ENCODE measurements at places on chromosomes 6 and 20.

DNA sequence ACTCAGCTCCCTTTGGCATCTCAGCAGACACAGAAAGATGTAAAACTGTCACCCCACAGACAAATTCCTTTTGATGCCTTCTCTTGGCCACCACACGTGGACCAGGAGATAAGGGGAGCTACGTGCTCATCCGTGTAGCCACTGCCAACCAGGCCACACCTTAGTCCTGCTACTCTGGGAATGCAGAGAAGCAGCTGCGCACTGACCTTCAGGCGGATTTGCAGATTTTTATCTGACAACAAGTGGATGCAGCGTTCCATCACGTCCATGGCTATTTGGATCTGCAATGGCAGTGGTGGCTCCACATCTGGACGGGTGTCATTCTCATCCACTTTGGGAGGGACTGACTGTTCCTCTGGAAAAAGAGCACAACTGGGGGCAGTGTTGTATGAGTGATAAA lies 30.8 kb downstream of the TTI1 start:
- no peak for DNase-seq

DNA sequence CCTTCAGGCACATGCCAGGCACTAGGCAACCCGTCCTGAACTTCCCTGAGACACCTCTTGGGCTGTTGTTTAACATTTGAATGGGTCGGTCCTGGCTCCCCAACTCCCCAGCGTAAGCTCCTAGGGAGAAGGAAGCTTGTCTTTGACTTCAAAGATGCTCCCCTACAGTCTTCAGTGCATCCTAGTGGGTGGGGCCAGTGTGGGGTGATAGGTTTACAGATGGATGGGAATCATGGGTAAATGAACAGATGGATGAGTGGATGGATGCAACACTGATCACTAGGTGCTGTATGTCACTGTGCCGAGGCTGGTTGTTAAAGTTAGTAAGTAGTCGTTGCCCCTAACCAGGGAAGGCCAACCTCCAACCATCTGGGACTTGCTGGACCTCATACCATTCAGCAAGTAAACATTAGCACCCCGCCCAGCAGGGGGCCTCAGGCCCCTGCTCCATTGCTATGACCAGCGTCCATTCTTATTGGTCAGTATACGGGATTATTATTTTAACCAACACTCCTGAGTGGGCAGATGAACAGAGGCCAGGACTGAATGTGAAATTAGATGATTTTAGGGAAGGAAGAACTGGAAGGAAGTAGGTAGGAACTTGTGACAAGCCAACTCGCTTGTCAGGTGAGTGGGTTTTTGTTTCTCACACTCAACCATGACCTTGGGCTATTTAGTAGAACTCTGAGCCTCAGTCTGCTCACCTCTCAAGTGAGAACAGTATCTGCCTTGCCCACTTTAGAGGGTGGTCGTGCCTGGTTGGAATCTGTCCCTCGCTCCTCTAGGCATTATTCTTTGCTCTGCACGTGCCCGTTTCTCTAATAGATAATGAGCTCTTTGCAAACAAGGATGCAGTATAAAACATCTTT lies 82.9 kb upstream of the FOXP4 start:
- no peak for DNase-seq

DNA sequence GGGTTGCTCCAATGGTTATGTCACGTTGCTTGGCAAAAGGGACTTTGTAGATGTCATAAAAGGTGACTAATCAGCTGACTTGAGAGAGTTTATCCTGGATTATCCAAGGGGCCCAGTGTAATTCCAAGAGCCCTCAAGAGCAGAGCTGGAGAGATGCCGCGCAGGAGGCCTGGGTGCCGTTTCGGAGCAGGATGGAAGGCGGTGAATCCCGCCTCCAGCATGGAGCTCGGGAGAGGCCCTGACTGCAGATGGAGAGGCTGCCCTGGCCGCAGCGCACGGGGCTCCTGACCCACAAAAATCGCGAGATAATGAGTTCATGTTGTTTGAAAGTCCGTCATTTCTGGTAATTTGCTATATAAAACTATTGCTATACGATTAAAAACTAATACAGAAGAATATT lies 219.8 kb downstream of the ZDHHC14 start:
- DNase-seq = no peak

- DNase-seq = peak; percentile 21
These were observed at the start of gene ITPA for GRCh38 chr20:3209257-3209945. ITPA (plus strand) TSS chr20:3209498; CDS start chr20:3209552, 54 bp downstream.

DNA sequence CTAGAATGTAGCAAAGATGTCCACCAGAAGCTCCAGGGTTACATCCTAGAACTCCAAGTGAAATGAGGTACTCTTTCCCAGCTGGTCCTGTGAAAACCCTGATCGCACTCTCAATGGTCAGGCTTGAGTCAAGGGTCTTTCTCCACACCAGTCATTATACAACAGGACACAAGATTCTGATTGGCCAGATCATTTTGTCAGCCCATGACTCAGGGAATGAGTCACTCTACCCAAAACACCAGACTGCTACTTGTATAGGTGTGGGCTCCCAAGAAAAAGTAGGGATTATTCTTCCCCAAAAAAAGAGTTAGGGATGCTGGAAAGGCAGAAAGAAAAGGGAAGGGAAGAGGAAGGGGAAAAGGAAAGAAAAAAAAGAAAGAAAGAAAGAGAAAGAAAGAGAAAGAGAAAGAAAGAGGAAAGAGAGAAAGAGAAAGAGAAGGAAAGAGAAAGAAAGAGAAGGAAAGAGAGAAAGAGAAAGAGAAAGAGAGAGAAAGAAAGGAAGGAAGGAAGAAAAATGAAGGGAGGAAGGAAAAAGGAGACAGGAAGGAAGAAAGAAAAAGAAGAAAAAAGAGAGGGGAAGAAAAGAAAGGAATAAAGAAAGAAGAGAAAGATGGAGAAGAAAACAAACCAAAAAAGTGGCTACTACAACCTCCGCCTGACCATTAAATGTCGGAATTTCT lies 30.5 kb downstream of the ANKEF1 start:
- no peak for DNase-seq

GRCh38 chr6:23243854-23244253 lies 674.5 kb downstream of the HDGFL1 start:
- DNase-seq = no peak
